Stimulated activated CD8-positive, alpha-beta memory T cell treated with anti-CD3 and anti-CD28 coated beads, Interleukin-12 subunit alpha, Interleukin-12 subunit beta, amount 100 ng/mL, for 4 hours (primary cell): ENCODE measurements at places on chromosomes 1 and 21.

GRCh38 chr1:147516157-147516917 is 25.0 kb upstream of the BCL9 start:
- DNase-seq: no peak

- DNase-seq: no peak
Observed at GRCh38 chr1:90879281-90879680, 142.6 kb downstream of the ZNF644 start.

- no peak for DNase-seq
Observed at GRCh38 chr21:42350927-42351426, at the start of gene TFF2. TFF2 (minus strand) TSS chr21:42350994; CDS start chr21:42350957, 37 bp downstream.

GRCh38 chr1:75053207-75053606 is 81.0 kb upstream of the LHX8 start:
- no peak for DNase-seq

- no peak for DNase-seq
Observed at GRCh38 chr1:159302095-159302494, at the start of gene FCER1A. FCER1A (plus strand) TSS chr1:159302336; CDS start chr1:159302365, 29 bp downstream.

GRCh38 chr1:6033986-6034749 is 11.5 kb upstream of the KCNAB2 start:
- DNase-seq: no peak

DNA sequence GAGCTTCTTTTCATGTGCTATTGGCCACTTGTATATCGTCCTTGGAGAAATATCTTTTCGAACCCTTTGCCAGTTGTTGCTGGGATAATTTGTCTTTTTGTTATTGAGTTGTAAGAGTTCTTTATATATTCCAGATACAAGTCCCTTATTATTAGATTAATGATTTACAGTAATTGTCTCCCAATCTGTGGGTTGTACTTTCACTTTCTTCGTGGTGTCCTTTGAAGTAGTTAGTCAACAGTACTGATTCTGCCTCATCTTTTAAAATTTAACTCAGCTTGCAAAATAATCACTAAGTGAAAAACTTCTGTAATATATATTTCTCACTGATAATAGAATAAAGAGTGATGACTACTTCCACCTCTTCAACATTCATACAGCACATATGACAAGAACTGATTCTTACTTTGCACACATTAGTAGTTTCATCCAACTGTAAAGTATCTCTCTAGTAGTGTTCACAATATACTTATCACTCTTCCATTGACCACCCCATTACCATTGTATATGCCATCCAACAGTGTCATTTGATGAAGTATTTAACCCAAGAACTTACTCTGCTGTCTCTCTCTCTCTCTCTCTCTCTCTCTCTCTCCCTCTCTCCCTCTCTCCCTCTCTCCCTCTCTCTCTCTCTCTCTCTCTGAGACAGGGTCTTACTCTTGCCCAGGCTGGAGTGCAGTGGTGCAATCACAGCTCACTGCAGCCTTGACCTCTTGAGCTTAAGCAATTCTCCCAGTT is 104.2 kb upstream of the DMRTA2 start:
- DNase-seq: no peak

GRCh38 chr1:162003061-162003829 is 20.4 kb downstream of the OLFML2B start:
- no peak for DNase-seq

GRCh38 chr21:42527489-42528158 is 14.0 kb downstream of the SLC37A1 start:
- no peak for DNase-seq

DNA sequence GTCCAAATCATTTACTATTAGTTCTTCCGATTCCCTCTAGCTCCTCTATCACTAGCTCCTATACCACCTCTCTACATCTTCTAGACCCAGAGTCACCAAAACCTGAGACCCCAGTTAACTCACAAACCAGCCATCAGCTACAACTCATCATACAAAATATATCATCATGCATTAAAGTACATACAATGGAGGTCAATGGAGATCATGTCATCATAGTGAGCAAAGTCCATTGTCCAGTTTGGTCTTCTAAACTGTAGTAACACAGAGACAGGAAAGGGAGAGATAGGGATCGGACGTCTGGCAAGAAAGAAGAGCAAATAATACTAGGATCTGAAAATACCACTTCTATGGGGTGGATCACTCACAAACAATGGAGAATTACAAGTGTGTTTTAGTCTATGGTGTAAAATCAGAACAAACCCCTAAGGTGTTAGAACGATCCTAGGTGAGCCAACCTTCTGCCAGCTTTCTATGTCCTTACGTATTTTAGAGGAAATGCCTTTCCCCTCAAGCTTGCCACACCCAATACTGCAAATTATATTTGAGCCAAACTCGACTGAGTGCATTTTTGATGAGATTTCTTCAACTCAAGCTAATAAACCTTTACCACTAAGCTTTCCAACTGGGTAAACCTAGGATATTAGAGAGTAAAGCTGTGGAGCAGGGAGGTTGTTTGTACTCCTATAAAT is 3.9 kb downstream of the ADIPOR1 start:
- DNase-seq: no peak

DNA sequence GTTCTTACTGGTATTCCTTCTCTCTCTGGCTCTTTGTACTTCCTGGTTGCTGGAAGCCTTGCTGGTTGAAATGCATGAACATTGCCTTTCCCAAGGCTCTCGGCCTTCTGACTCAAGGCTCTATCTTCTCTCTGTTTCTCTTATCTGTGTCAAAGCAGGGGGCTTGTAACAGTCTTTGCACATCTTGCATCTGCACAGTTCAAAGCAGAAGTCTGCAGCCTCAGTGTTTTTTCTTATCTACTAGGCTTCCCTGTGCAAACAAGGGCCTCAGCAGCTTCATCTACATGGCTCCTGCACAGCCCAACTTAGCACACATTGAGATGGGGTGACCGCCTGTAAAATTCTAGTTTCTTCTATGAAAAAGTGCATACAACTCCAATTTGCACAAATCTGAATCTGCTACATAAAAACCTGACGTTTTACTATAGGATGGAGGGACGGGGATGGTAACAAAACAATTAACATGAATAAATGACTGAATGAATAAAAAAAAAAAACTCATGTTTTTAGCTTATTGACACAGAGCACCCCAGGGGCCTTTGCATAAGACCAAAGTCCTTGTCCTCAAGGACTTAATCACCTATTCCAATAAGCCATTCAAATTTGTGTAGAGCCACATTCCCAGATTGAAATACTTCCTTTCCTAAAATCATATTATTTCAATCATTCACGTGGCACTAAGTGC is 458.3 kb downstream of the LMO4 start:
- no peak for DNase-seq

GRCh38 chr21:34606621-34607020 is 8.3 kb downstream of the RCAN1 start:
- no peak for DNase-seq

DNA sequence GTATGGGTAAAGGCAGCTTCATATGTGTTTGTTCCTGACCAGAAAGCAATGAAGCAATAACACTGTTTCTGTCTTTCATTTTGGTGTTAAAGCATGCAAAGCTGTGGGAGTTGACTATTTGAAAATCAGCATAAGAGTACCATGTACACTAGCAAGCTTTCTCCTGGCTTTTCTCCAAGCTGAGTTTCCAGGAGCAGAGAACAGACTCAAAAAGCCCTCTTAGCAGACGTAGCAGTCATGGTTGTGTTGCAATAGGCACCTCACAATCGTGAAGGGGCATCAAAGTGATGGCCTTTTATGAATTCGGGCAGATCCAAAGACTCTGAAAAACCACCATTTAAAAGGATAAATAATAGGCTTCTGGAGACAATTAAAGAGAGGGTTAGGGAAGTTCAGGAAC is 159.7 kb downstream of the PTGER3 start:
- DNase-seq: no peak
